WTC11 (cell line): ENCODE measurements at places on chromosomes 16 and 17. TPM values are rescaled to one million over a fixed set of nuclear protein-coding genes. Genes with fewer than 3 reads are reported as not detected.

The CRYBA1 gene
- not detected in 3 replicates for total RNA-seq

DNA sequence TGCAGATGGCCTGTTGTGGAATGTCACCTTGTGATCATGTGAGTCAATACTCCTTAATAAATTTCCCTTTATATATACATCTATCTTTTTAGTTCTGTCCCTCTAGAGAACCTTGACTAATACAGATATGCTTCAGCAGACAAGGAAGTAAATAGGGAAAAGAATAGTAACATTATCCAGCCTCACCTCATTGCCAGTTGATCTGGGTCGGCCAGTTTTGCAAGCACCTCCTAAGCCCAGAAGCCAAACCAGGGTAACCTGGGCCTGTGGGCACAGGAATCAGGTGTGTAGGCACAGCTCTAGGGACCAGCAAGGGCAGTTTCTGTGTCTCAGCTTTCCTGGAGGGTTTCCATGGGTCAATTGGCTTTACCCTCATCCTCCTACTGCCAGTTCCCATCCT, 11.9 kb upstream of the CCL17 start:
- no peaks in the 10 kb centered on the region for H3K36me3 ChIP-seq
- peaks cover 8% of the 10 kb centered on the region for H3K27me3 ChIP-seq
- H3K4me1 ChIP-seq = no peaks in the 10 kb centered on the region
- DNase-seq = no peak
- no peak overlapping the region for H3K4me3 ChIP-seq

GRCh38 chr17:57560319-57560705, 184.8 kb downstream of the CCDC182 start:
- H3K4me1 ChIP-seq = peaks cover 27% of the 10 kb centered on the region
- DNase-seq = no peak
- H3K4me3 ChIP-seq = no peak overlapping the region
- no peaks in the 10 kb centered on the region for H3K27me3 ChIP-seq
- H3K27ac ChIP-seq = no peak overlapping the region
- no peaks in the 10 kb centered on the region for H3K36me3 ChIP-seq

DNA sequence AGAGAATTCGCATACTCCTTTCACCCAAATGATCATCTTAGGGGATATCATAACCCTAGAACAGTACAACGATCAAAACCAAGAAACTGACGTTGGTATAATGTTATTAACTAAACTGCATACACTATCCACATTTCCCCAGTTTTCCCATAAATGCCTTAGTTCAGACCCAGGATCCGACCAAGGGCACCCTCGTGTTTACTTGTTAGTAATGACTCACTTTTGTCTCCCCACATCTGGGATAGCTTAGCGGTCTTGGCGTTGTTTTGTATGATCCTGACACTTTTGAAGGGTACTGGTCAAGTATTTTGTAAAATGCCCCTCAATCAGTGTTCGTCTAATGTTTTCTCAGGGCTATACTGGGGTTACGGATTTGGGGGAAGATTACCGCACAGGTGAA, 8.0 kb downstream of the HS3ST3A1 start:
- H3K27me3 ChIP-seq = peaks cover 2% of the 10 kb centered on the region
- DNase-seq = no peak
- H3K36me3 ChIP-seq = no peaks in the 10 kb centered on the region

DNA sequence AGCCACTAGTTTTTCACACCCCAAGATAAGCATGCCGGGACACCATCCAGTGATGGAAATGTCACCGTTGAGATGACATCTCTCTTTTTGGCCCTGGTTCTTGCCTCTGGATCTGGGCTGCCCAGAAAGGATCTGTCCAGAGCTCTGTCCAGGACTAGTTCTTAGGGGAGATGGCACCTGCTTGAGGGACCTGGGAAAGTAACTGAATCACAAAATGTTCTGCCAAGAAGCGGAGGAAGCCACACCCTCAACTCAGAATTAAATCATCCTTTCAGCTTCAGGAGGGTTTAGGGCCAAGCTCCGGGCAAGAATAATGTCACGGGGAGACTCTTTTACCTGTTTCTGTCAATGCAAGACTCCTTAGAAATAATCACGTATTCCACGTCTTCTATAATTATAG, 248.6 kb downstream of the MAF start:
- H3K27me3 ChIP-seq = no peaks in the 10 kb centered on the region
- no peak overlapping the region for H3K4me3 ChIP-seq
- H3K36me3 ChIP-seq = no peaks in the 10 kb centered on the region
- no peak for DNase-seq

DNA sequence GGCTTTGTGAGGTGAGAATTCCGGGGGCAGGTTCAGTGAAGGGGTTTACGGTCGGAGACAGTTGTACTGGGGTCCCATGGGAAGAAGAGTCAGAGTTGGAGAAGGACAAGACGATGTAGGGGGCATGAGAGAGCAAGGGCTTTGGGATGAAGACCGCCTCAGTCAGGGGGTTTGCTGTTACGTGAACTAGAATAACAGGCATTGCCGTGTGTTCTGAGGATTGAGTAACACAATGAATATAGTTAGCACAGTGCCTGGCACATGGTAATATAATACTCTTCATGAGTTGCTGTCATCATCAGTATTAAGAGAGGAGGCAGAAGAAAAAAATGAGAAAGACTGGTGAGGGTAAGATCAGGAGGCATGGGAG, 577 bp downstream of the ZNF646 start:
- peak overlapping the region; percentile 90 for H3K4me3 ChIP-seq
- DNase-seq = no peak
- peaks cover 19% of the 10 kb centered on the region for H3K4me1 ChIP-seq
- H3K27ac ChIP-seq = peak overlapping the region; percentile 95
- no peaks in the 10 kb centered on the region for H3K27me3 ChIP-seq

GRCh38 chr16:24204150-24204665, 51.9 kb upstream of the CACNG3 start:
- peaks cover 7% of the 10 kb centered on the region for H3K36me3 ChIP-seq
- no peak overlapping the region for H3K27ac ChIP-seq
- H3K4me1 ChIP-seq = peaks cover 35% of the 10 kb centered on the region
- DNase-seq = no peak
- H3K4me3 ChIP-seq = no peak overlapping the region

DNA sequence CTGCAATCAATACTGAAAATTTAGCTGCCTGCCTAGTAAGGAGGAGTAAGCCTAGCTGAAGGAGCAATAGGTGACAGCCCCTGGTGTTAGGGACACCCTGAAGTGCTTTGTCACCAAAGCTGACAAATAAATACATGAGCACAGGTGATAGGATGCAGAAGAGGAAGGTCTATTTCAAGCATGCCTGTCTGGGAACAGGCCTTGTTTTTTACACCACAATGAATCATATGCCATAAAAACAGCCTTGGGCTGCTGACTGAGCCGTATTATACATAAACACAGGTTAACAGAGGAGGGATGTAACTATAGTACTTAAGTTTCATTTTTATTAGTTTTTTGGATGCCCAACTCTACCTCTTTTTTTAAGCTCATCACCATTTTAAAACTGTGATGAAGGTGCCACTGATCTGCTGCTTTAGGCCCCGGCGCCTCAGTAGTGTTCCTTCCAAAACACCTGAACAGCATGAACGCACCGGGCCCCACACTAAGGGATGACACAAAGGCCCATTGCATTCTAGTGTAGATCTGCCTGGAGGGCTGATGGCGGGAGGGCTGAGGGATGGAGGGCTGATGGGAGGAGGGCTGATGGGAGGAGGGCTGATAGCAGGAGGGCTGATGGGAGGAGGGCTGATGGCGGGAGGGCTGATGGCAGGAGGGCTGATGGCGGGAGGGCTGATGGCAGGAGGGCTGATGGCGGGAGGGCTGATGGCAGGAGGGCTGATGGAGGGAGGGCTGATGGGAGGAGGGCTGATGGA, 150.3 kb downstream of the AATF start:
- peaks cover 57% of the 10 kb centered on the region for H3K36me3 ChIP-seq
- H3K4me1 ChIP-seq = peaks cover 24% of the 10 kb centered on the region

- no peak overlapping the region; the same call in 1 of the 2 replicates for H3K27ac ChIP-seq
- H3K27me3 ChIP-seq = no peaks in the 10 kb centered on the region
- H3K4me1 ChIP-seq = no peaks in the 10 kb centered on the region; the same call in 1 of the 2 replicates
- peaks cover 67% of the 10 kb centered on the region for H3K36me3 ChIP-seq
- DNase-seq = peak; percentile 5
Observed at GRCh38 chr17:82938486-82938872, 98.7 kb upstream of the ZNF750 start.

- H3K36me3 ChIP-seq = peaks cover 32% of the 10 kb centered on the region
- DNase-seq = no peak
- H3K27ac ChIP-seq = no peak overlapping the region
- H3K27me3 ChIP-seq = no peaks in the 10 kb centered on the region
Observed at GRCh38 chr17:47982091-47982617, 11.2 kb downstream of the CDK5RAP3 start.

DNA sequence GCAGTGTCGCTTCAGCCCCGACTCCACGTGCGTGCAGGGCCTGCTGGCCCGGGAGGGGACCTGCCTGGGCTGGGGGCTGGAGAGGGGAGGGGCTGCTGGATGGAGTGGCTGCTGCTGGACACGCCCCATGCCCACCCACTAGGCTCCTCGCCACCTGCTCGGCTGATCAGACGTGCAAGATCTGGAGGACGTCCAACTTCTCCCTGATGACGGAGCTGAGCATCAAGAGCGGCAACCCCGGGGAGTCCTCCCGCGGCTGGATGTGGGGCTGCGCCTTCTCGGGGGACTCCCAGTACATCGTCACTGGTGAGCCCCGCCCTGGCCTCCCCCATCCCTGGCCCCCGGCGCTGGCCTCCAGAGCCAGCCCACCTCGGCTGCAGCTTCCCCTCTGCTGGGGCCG, 2.4 kb downstream of the BRICD5 start:
- DNase-seq = no peak
- H3K27me3 ChIP-seq = peaks cover 5% of the 10 kb centered on the region
- H3K4me1 ChIP-seq = peaks cover 32% of the 10 kb centered on the region
- peaks cover 22% of the 10 kb centered on the region for H3K36me3 ChIP-seq
- H3K27ac ChIP-seq = no peak overlapping the region
- H3K4me3 ChIP-seq = no peak overlapping the region
